G401 (cell line): ENCODE measurements at places on chromosomes 4 and X. TPM values are rescaled to one million over a fixed set of nuclear protein-coding genes. Genes with fewer than 3 reads are reported as not detected.

The WDR17 gene
- total RNA-seq = 1.5 and 2.8 TPM in 2 replicates

DNA sequence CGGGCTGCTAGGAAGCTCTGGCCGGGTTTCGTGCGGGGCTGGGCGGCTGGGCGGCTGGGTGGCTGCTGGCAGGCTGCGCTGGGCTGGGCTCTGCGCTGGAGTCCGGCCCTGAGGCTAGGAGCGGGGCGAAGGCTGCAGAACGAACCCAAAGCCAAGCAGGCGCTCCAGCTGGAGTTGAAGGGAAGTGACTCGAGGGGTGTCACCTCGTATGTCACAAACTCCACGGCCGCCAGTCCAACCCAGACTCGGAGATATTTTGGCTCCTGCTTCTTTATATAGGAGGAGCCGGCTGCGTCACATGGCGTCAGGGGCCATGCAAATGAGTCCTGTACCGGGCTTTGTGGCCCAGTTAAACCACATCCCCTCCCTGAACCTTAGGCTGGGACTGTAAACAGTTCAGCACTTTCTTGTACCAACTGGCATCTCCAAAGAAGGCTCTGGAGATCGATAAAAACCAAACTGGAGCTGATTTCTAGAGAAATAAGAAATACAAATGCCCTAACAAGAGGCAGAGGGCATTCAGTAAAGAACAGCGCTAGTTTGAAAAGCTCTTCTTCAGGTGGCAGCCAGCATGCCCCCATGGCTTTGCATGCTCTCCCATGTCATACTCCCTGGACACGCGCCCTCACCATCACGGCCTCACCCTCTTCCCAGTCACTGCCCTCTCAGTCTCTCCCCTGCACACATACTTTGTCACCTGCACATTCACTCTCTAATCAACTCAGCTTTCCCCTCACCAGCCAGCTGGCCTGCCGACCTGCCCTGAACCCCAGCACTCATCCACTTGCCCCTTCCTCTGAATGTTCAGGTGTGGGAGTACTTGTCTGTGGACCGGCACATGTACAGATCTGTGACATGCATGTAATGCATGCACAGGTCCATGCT lies 58.5 kb downstream of the TSC22D3 start:
- DNase-seq = peak; percentile 90

DNA sequence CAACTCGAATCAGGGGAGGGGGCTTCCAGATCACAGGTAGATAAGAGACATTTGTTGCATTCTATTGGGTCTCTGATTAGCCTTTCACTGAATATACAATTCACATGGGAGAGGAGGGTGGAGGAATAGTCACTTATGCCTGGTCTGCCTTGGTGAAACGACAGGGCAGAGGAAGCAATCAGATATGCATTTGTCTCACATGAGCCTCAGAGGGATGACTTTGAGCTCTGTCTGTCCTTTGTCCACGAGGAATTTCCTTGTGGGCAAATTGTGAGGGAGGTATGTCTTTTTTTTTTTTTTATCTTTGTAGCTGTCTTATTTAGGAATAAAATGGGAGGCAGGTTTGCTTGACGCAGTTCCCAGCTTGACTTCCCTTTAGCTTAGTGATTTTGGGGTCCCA lies 28.5 kb upstream of the TMSB4X start:
- DNase-seq = no peak

DNA sequence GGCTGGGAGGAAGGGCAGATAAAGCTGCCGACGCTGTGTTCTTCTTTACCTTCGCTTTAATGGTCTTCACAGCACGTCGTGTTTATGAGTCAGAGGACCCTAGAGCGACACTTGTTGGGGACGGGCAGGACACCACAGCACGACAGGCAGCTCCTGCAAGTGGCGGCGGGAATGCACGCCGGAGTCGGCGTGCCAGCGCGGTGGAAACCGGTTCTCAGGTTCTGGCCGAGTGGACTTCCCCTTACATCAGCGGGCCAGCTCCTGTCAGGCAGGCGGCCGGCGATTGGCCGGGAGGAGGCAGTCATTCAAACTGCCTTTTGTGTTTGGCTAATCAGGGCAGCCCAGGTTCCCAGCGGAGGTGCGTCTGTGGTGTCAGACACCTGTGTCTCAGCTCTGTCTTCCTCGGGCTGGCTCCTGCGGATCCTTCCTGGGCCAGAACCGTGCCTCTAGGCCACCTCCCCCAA lies 150.9 kb downstream of the SHROOM3 start:
- DNase-seq = peak; percentile 97

DNA sequence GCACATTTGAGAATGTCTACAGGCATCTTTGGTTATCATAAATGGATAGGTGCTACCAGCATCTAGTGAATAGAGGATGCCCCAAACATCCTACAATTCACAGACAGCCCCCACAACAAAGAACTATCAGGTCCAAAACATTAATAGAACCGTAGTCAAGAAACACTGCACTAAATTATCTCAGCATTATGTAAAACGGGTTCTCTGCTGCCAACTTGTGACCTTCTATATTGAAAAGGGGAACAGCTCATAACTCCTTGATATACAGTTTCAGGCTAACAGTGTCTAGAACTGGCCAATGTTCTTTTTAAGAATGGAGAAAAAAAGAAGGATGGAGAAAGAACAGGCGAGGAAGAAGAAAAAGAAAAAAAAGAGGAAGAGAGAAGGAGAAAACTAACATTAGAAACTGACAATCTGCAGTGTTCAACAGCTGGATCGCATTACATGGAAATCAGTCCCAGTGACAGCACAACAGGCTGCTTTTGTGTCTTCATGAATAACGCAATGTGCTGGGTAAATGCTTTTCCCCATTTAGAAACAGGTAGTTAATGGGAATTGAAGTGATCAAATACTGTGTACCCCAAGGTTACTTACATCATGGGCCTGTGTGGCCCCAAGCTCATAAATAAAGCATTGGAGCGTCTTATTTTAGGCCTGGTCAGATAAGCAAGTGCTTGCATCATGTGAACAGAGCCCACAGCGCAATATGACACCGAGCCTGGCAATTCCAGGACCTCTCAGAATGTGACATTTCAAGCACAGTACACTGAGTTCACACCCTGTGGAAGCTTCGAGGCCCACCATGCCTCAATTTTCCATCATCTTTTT lies 339.5 kb downstream of the DHX15 start:
- DNase-seq = no peak

GRCh38 chr4:144302704-144303536 lies 162.4 kb upstream of the GYPA start:
- no peak for DNase-seq
